Vagina (tissue), 2 donors: ENCODE measurements at places on chromosomes 12 and 14.

- no peak for DNase-seq
Measured at GRCh38 chr12:79019672-79020071, 155.1 kb downstream of the SYT1 start.

DNA sequence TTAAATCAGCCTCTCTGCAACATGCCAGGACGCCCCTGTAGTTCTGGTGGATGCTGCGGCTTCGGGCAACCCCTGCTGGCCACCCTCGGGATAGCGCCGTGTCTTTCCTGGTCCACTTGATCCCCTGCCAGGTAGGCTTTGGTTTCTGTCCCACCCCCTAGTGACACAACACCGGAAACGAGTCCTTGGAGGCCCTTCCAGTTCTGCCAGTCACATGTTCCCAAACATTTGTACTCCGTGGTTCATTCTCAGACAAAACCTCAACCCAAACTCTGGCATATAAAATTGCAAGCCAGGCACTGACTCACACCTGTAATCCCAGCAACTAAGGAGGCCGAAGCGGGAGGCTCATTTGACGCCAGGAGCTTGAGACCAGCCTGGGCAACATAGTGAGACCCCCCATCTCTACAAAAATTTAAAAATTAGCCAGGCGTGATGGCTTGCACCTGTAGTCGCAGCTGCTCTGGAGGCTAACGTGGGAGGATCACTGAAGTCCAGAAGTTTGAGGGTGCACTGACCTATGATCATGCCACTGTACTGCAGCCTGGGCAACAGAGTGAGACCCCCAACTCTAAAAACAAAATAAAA lies 37.0 kb downstream of the RASAL1 start:
- no peak for DNase-seq

GRCh38 chr12:26422839-26423398 lies 227.5 kb downstream of the SSPN start:
- DNase-seq = no peak

GRCh38 chr12:130013771-130014484 lies 110.1 kb upstream of the TMEM132D start:
- no peak for DNase-seq

GRCh38 chr12:25887367-25887766 lies 71.1 kb upstream of the RASSF8 start:
- no peak for DNase-seq

DNA sequence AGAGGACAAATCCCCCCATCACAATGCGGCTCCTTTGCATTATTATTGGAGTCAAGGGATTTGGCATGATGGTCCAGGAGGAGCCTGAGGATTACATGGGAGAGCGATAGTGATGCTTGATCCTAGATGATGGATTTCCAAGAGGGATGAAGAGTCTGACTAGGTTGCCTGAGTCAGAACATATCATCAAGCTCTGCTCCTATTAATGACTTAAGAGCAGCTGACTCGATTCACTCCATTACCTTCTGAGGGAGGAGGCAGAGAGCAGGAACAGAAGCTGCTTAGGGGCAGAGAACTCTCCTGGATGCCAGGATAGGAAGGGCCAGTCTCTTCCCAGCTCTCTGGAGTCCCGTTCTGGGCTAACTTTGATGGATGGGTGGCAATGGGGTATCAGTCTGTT lies 54.0 kb upstream of the CISTR start:
- no peak for DNase-seq

- DNase-seq = no peak
Measured at GRCh38 chr12:6476489-6476888, 6.0 kb upstream of the VAMP1 start.

DNA sequence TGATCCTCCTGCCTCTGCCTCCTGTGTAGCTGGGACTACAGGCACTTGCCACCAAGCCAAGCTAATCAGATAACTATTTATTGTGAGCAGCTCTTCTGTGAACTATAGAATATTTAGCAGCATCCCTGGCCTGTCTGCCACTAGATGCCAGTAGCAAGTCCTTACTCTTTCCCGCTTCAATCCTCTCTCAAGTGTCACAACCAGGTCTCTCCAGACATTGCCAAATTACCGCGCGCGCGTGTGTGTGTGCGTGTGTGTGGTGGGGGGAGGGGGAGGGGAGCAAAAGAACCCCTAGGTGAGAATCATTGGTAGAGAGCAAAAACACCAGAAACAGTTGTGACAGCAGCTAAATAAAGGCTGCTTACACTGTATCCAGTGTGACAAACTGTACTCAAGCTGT lies 49.9 kb downstream of the PPP2R5E start:
- no peak for DNase-seq

- no peak for DNase-seq
Measured at GRCh38 chr14:70289138-70289537, 70.3 kb downstream of the COX16 start.

GRCh38 chr12:124301084-124301654 lies 6.3 kb downstream of the RFLNA start:
- no peak for DNase-seq

GRCh38 chr12:82660541-82661325 lies 26.0 kb upstream of the TMTC2 start:
- no peak for DNase-seq
